ENCODE measurements at places on chromosomes 16 and 17.

DNA sequence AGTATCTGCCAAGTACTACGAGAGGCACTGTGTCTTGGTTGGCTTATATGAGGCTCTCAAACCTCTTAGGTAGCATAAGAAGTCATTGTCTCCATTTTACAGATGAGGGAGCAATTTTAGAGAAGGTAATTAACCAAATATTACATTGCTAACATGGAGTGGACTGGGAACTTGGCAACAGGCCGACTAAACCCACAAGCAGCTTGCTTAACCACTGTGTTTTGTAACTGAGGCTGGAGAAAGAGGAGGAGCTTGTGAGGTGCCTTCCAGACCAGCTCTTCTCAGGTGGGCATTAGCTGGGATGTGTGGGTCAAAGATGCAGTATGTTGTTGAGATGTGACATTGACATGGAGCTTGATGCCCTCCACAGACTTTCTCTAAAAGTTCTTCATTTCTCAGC lies 835.6 kb upstream of the RBFOX1 start:
- peak; percentile 2 for DNase-seq

DNA sequence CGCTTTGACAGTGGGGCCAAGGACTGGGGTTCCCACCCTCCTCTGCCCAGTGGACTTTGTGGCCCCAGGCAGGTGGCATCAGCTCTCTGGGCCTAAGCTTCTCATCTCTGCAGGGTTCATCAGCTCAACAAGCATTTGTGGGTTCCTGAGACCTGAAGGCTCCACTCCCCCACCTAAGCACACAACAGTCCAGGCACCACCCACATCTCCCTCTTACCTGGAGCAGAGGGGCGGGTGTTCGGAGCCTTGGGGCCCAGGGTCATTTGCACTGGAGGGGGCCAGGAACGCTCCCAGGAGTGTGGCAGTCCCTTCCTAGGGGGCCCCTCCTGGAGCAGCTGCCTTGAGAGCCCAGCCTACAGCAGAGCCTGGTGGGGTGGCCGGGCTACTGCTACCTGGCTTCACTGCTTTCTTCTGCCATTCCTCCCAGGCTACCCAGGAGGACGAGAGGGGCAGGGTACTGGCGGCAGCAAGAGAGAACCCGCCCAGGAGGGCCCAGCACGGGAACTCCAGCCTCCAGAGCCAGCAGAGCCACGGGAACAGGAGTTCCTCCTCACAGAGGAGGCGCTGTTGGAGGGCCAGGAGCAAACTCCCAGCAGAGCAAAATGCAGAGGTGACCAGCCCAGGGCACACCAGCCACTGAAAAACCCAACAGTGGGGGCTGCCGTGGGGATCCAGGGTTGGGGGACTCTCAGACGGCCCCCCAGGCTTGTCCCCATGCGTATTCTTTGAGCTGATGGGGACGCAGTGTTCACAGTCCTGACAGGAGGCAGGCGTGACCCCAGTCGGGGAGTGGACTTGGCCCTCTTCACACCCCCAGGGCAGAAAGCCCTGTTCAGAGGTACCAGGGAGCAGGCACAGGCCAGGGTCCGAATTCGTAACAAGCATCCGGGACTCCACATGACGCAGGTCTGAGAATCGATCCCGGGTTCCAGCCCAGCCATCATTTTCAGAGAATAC lies 35.1 kb upstream of the SLC38A10 start:
- no peak for DNase-seq

DNA sequence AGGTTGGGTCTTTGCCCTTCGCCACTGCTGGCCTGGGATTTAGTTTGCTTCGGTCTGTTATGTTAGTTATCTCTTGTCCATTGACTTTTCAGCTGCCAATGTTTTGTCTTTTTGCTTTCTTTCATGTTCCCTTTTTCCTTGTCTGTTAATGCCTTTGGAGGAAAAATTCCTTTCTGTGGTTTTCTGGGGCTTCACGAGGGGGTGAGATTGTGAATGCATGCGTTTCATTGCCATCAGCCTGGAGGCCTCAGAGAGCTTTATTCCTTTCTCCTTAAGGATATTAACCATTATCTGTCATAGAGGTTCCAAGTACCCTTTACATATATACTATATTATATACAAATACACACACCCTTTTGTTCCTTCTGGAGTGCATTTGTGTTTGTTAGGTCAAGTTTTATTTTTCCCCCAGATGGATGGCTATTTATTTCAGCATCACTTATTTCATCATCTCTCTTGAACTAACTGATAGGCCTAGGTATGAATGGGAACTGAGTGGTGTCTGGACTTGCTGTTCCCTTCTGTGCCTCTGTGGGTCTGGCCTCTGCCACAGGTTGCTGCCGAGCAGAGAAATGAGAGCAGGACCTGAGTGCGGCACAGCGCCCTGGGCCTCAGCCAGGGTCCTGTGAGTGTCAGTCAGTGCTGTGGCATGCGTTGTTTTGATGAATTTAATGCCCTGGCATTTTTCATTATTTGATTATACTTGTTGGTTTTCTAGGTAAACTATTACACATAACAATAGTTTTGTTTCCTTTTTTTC lies 193.4 kb downstream of the LGALS9B start:
- no peak for DNase-seq

- no peak for DNase-seq
Measured at GRCh38 chr17:40561294-40561870, 3.9 kb downstream of the CCR7 start.

- DNase-seq = no peak
Measured at GRCh38 chr17:41052566-41052965, 2.5 kb downstream of the KRTAP2-2 start.

DNA sequence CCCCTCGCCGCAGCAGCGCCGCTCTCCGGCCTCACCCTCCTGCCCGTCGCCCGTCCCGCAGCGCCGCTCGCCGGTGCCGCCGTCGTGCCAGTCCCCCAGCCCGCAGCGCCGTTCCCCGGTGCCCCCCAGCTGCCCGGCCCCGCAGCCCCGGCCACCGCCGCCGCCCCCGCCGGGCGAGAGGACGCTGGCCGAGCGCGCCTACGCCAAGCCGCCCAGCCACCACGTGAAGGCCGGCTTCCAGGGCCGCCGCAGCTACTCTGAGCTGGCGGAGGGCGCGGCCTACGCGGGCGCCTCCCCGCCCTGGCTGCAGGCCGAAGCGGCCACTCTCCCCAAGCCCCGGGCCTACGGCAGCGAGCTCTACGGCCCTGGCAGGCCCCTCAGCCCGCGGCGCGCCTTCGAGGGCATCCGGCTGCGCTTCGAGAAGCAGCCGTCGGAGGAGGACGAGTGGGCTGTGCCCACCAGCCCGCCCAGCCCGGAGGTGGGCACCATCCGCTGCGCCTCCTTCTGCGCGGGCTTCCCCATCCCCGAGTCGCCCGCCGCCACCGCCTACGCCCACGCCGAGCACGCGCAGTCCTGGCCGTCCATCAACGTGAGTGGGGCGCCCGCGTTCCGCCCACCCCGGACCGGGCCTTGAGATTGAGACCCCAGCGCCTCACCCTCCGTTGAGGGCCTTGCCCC lies 15.0 kb downstream of the TBKBP1 start:
- no peak for DNase-seq

GRCh38 chr17:38451030-38451839 lies 23.0 kb downstream of the ARHGAP23 start:
- DNase-seq = no peak

DNA sequence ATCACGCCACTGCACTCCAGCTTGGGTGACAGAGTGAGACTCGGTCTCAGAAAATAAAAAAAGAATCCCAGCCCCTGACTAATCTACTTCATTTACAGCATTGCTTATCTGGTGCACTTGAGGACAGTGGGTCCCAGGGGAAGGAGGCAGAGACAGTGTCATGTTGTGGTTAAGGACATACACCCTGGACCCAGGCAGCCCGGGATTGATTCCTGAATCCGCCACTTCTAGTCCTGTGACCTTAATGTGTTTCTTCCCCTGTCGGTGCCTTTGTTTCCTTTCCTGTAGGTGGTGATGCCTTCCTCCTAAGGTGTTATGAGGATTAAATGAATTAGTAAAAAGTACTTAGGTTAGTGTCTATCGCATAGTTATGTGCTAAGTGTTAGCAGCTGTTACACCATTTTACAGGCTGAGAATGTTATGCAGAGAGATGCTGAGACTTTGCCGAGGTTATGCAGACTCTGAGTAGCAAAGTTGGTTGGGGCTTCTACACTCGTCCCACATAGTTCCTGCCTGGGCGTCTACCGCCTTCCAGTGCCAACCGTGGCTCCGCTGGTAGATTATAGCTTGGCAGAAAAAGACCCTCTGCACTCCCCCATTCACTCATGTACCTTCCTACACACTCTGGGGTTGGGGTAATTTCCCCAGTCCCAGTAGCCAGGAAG lies 74.8 kb downstream of the RAB11FIP4 start:
- DNase-seq = no peak

DNA sequence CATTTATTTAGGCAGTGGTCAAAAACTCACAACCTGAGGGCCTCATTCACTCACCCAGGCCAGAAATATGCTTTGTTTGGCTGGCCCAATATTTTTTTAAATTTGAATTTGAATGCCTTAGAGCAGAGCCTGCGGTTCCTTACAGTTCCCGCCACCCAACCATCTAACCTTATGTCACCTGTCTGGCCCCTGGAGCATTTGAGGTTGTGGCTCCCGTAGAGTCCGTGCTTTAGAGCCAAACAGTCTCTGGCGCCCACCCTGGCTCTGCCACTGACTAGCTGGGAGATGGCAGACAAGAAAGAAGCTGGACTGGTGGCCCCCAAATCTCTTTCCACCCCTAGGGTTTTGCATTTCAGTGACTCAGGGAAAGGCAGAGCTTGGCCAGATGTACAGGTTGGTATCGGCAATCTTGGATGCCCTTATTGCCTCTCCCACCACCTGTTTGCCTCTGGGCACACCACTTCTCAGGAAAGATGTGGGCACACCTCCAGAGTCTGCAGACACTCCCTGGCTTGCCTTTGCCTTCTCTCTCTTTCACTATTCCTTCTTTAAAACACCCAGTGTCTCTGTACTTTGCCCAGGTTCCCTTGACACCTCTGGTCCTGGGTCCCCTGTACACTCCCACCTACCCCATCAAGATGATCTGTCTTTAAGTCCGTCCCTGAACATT lies 1.9 kb upstream of the MAP3K14 start:
- no peak for DNase-seq

All from NCI-H2029 (cell line).